Activated CD4-positive, alpha-beta T cell treated with anti-CD3 and anti-CD28 coated beads, Interleukin-2, amount 10 ng/mL, durations not matched to agents 7 days and 5 days (primary cell): ENCODE measurements at places on chromosomes 3 and 15.
A peak's percentile ranks its signal among the peaks of the same experiment; 100 is the strongest.

DNA sequence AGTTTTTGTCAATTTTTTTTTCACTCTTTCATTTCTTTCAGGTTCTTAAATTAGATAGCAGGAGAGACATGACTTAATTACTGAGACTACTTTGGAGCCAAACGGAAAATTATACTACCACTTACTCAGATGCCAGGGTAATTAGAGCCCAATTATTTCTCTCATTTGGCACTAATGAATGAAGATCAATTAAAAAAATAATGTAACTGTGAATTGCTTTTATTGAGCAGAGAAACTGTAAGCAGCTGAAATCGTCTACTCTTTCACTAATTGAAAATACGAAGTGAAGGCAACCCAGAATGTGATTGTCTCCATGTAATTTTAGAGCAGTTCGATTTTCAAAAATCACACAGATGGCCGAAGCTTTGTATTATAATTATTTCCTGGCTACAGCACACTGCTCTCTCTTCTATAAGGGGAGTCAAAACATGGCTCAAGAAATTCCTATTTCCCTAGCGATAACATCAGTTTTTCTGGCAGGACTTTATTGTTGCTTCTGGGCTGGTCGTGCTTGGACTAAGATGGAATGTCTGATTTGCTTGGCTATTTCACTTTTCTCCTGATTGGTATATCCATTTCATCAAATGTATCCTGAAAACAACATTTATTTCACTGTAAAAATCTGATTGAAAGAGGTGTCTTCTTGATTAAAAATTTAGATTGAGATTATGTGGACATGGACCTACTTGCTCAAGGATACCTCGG is 55.8 kb upstream of the PDZRN3 start:
- no peaks in the 10 kb centered on the region for H3K4me1 ChIP-seq
- H3K36me3 ChIP-seq, result no peaks in the 10 kb centered on the region
- H3K27me3 ChIP-seq, result no peaks in the 10 kb centered on the region
- no peak for DNase-seq
- no peak overlapping the region for H3K27ac ChIP-seq

- H3K36me3 ChIP-seq, result peaks cover 5% of the 10 kb centered on the region
- H3K27me3 ChIP-seq, result peaks cover 11% of the 10 kb centered on the region
- peak; percentile 17 for DNase-seq
- H3K27ac ChIP-seq, result peak overlapping the region; percentile 86
- peak overlapping the region; percentile 82 for H3K4me3 ChIP-seq
Measured at GRCh38 chr3:71305231-71306206, 278.0 kb downstream of the FOXP1 start.

DNA sequence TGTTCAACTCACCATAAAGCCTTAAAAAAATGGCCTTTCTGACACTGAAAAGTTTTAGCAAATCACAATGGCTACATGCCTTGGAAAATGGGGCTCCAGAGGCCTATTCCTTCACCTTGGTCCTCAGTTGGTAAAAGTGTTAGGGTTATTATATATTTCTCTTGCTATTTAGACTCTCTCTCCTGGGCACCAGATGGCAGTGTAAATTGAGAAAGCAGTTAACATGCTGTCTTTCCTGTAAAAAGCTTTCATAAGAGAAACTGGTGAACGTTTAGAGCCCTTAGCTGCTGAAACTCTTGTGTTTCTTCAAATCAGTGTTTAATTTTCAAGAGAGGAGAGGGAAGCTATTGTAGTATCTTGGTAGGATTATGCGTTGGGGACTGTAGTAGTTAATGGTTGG is 89.9 kb downstream of the LRTM1 start:
- H3K27me3 ChIP-seq, result no peaks in the 10 kb centered on the region
- H3K4me1 ChIP-seq, result no peaks in the 10 kb centered on the region
- H3K36me3 ChIP-seq, result no peaks in the 10 kb centered on the region
- no peak overlapping the region for H3K27ac ChIP-seq
- DNase-seq, result no peak

DNA sequence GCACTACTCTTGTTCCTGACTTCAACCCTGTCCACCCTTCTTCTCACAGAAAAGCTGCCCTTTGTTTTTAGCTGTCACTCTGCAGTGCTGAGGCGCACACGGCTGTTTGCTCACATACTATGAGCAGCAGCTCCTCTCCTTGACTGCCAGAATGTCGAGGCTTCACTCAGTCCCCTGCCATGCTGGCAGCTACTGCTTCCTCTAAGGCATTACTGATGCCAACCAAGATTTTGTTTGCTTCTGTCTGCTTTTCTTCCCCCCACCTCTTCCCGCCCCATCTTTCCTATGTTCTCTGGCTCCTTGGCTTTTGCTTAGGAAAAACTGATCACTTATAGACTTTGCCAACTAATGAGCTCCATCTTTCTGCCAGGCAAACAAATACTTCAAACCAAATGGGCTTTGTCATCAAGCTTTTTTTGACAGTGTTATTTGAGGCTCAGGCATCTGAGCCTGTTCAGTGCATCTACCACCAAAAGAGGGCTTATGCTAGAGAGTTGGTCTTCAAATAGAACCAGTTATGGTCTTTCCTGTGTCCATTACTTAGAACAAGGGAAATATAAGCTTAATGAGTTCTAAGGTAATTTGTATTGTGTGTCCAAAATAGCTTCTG is 81.0 kb downstream of the FBXL2 start:
- H3K27ac ChIP-seq, result no peak overlapping the region
- no peak overlapping the region for H3K4me3 ChIP-seq
- no peak for DNase-seq
- no peaks in the 10 kb centered on the region for H3K4me1 ChIP-seq

- H3K27ac ChIP-seq, result no peak overlapping the region
- no peak for DNase-seq
- peaks cover 5% of the 10 kb centered on the region for H3K27me3 ChIP-seq
- H3K36me3 ChIP-seq, result no peaks in the 10 kb centered on the region
- no peaks in the 10 kb centered on the region for H3K4me1 ChIP-seq
Measured at GRCh38 chr3:169835533-169835932, 22.8 kb upstream of the LRRC34 start.

DNA sequence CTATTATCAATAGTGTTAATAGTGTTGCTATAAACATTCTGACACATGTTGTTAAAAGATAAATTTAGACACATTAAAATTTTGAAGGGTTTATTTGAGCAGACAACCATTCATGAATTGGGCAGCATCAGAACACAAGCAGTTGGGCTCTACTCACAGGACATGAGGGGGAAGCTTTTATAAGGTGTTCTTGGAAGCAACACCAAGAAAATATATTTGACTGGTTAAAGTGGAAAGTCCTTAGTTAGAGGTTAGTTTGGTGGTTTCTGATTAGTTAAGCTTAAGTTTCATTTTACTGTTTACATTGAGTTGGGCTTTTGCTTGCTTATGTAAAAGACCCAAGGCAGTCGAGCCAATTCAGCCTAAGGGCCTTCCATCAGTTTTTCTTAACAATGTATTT is 220.7 kb downstream of the CD47 start:
- H3K27me3 ChIP-seq, result peaks cover 5% of the 10 kb centered on the region
- peaks cover 2% of the 10 kb centered on the region for H3K36me3 ChIP-seq
- no peak overlapping the region for H3K4me3 ChIP-seq
- H3K4me1 ChIP-seq, result peaks cover 5% of the 10 kb centered on the region

DNA sequence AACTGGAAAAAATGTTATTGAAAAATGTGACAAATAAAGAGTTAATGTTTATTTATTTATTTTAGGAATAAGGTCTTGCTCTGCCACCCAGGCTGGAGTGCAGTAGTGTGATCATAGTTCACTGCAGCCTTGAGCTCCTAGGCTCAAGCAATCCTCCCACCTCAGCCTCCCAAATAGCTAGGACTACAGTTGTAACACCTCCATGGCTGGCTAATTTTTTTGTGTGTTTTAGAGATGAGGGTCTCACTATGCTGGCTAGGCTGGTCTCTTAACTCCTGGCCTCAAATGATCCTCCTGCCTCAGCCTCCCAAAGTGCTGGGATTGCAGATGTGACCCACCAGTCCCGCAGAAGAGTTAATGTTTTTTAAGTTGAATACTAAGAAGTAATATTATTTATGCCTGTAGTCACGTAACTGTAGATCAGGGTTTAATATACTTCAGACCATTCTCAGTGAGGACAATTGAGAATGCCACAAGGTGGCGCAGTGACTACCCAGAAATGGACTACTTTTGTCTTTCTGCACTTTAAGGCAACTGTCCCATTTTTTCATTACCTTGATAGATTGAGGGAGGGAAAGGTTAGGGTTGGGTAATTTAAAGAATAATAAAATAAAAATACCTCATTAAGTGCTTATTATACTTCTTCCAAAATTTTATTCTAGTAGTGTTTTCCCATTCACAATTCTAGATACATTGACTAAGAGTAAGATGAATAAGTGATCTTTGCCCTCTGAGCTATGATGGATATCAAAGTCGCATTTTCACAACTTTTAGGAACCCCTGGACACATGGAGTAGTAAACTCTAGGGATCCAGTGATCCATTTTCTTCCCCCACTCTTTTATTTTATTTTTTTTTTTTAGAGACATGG is 6.0 kb downstream of the MUC13 start:
- H3K27me3 ChIP-seq, result peaks cover 40% of the 10 kb centered on the region
- H3K4me1 ChIP-seq, result peaks cover 4% of the 10 kb centered on the region
- DNase-seq, result peak; percentile 74
- no peak overlapping the region for H3K27ac ChIP-seq
- H3K36me3 ChIP-seq, result no peaks in the 10 kb centered on the region
- H3K4me3 ChIP-seq, result no peak overlapping the region
